ENCODE measurements at places on chromosomes 7 and 10.

GRCh38 chr10:20405761-20406160, 491.4 kb downstream of the NEBL start:
- ATAC-seq = no peak

GRCh38 chr10:80476685-80477084, 22.6 kb downstream of the TSPAN14 start:
- no peak for ATAC-seq

GRCh38 chr7:136359333-136359903, 382.3 kb upstream of the MTPN start:
- ATAC-seq = no peak

DNA sequence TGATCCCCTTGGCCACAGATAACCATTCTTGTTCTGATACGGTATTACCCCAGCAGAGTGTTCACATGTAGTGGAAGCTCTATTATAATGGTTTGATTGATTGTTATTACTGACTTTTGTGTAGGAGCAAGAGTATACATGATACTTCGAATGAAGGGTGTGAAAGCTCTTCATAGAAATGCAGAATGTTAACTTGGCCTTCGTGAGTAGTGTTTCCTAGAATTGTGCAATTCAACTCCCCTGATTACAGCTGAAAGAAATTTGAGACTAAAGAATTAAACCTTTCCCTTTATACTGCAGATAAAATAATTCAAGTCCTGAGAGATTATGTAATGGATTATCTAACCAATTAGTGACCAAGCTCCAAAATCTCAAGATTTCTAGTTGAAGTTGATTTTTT, 38.2 kb downstream of the MKLN1 start:
- peak; percentile 64 for ATAC-seq

All from motor neuron (in vitro differentiated cells).